ELF-1 (cell line): ENCODE measurements at places on chromosomes 16 and 17.

GRCh38 chr16:31472709-31473203 lies 804 bp downstream of the TGFB1I1 start:
- peak; percentile 86 for DNase-seq

DNA sequence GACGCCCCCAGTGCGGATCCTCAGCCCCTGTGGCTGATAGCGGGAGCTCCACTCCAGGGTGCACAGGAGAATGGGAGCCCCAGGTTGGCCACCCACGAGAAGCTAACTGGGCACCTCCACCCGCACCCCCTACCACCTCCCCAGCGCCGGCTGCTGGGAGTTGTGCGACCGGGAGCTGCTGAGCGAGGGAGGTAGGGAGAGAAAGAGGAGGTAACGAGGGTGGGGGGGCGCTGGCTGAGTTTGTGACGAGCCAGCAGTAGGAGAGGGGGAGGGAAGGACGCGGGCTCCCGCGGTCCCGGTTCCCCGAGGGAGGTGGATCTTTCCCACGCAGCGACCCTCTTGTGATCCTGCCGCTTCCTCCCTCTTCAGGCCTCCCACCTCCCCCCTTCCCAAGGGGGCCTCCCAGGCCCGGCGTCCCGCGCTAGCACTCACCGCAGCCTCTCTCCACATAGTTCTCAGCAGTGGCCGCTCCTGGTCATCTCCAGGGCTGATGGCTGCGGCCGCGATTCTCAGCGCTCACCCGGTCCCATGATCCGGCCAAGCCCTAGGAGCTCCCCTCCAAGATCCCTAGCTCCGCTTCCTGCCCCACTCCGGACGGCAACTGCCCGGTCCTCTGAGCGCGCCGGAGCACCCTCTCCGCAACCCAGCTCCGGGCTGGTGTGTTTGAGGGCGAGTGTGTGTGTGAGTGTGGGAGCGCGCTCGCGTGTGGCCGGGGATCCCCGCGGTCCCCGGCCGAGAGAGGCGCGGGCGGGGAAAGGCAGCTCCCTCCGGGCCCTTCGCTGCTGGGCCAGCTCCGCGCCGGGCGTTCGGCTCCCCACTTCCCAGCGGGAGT lies at the start of gene GRIN2A:
Gene GRIN2A (minus strand): TSS at position 207 of the 832 bp plus-strand sequence. CDS start 2,017 bp downstream, outside the sequence.
- DNase-seq = peak; percentile 59

DNA sequence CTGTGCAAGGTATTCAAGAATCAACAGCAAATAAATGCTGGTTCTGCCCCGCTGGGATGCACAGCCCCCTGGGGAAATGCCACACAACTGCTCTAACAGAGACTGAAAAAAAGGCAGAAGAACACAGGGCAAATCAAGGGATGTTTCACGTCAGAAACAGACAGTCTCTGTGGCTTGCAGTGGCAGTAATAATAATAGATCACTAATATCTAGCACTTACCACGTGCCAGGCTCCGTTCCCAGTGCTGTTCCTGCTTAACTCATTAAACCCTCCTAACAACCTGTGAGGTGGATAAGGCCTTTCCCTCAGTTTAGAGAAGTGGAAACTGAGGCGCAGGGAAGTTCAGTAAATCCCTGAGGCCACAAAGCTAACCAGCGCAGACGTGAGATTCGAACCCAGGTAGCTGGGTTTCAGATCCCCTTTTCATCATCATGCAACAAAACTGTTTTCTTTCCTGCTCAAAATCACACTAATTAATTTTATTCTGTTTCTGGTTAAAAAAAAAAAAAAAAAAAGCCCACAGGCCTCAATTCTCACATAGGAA lies 36.7 kb downstream of the ARHGAP17 start:
- DNase-seq = no peak

- DNase-seq = no peak
Measured at GRCh38 chr16:7653746-7654461, 321.3 kb downstream of the RBFOX1 start.

DNA sequence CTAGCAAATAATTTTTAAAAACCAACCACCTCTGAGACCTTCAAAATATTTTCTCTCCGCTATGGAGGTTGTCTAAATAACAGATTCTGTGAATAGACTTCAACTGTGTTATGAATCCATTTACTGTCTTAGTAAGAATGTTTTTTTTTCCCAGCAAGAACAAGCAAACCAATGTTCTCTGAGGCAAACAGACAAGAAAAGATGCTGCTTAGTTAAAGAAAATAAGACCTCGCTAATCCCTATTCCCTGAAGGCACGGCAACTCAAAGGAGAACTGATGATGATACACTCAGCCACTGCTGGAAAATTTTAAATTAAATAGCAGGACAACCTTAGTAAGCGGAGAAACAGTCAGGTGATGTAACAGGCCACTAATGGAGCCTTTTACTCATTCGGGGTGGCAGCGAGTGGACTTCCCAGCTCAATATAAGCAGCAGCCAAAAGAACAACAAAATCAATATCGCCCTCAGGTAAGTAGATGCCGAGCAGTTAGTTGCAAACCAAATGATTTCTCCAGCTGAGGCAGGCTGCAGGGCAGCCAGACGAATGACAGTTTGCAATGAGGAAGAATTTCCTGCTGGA lies 81.8 kb downstream of the CPPED1 start:
- no peak for DNase-seq

DNA sequence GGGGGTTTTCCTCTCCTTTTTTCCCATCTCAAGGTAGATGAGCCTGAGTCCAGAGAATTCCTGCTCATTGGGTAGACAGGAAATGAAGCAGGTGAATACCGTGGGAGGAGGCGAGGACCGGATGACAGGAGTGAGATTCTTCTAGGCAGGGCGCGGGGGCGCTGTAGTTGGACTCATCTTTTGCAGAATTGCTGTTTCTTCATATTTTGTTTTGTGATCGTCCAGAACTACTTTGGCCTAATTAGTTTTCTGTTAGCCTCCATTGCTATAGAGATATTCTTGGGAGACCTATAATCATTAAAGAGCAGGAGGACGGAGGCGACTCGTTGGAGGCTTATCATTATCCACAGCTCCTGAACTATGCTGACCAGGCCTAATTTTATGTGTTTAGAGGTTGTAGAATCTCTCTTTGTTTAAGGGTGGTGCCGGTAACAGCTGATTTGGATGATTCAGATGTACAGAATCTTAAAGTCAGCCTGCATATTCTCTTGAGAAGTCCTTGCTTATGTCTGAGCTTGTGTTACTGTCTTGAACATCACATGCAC lies 650 bp downstream of the ATP6V0A1 start:
- DNase-seq = peak; percentile 34

GRCh38 chr17:81885454-81885853 lies 5.9 kb downstream of the ALYREF start:
- no peak for DNase-seq

GRCh38 chr17:11495613-11496012 lies 102.7 kb upstream of the DNAH9 start:
- no peak for DNase-seq

DNA sequence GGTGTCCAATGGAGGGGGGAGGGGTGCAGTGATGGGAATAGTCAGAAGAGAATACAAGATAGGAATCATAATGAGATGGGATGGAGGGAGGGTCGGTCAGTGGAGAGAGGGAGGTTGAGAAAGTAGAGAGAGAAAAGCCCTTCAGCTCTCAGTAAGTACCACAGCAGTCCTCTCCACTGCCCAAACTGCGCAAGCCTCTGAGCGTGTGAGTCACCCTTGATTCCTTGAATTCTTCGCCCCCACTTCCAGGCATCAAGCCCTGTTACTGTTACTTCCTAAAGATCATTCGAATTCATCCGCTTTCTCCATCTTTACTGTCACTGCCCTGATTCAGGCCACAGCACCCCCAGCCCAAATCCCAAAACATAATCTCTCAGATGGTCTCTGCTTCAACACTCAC lies 2.5 kb downstream of the GUCY2D start:
- no peak for DNase-seq

GRCh38 chr17:14209215-14209614 lies 27.4 kb downstream of the CDRT15 start:
- DNase-seq = no peak

DNA sequence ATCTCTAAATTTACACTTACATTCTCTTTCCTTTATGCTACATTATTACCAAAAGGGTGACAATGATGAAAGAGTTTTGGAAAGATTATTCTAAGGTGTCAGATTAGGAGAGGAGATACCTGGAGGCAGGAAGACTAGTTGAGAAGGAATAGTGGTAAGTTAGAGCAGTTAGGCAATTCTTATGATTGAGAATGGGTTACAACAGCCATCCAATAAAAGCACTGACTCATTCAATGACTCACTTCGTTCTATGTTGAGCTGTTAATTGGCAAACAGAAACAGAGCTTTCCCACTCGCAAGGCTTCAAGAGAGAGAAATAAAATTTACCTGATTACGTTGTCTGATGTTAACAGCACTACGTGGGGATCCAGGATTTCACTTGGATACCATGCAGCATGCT lies 5.8 kb downstream of the NUP88 start:
- no peak for DNase-seq

GRCh38 chr16:8967132-8967821 lies 3.6 kb upstream of the USP7 start:
- DNase-seq = no peak

DNA sequence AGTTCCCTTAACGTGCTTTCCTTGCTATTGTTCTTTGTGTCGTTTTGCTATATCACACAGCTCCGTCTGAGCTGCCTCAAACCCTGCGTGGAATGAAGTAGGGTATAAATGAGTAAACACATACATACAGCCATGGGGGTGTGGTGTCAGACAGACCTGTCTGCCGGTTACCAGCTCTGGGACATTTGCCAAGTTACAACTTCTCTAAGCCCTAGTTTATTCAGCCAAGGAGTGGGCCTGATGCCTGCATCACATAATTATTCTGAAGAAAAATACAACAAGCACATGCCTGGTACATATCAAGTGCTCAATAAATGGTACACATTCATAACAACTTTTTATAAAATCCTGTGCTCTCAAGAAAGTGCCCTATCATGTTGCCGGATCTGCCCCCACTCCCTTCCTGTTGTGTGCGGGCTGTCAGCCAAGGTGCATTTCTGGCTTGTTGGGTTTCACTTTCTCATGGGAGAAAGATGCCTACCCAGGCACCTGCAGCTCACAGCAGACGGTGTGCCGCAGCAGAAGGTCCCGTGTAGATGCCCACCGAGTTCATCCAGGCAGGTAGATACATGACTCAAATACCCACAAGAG lies 30.5 kb downstream of the SMPD3 start:
- DNase-seq = no peak

DNA sequence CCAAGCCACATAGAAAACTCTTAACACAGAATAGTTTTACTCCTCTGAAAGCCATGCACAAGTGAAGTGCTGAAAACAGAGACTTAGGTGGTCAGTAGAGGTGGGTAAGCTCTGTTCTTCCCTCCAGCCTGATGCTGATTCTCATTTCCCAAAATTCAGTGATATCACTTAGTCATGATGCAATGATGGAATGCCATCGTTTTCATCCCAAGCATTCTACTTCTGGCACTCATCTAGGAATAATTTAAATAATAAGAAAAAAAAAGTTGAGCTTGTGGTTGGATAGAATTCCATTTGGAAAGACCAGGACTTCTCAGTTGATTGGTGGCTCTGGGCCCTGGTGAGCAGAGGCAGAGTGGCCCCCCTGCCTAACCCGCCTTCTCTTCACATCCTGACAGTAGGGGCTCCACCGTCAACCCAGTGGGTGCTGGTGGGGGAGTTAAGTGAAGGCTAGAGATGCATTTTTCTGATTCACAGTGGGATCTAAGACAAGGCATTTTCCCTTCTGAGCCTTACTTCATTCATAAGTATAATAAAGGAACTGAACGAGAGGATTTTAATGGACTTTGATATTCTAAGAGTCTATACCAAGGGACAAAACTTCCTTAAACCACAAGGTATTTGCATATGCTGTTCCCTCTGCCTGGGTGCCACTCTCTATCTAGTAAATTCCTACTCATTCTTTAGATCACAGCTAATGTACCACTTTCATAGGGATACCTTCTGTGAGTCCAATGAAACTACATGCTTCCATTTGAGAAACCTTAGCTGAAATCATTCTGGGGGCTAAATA lies 310.3 kb upstream of the DYNLRB2 start:
- DNase-seq = no peak

GRCh38 chr17:27873746-27874145 lies 19.4 kb downstream of the LYRM9 start:
- no peak for DNase-seq

GRCh38 chr16:50313596-50314478 lies 47.5 kb downstream of the ADCY7 start:
- DNase-seq = peak; percentile 15

DNA sequence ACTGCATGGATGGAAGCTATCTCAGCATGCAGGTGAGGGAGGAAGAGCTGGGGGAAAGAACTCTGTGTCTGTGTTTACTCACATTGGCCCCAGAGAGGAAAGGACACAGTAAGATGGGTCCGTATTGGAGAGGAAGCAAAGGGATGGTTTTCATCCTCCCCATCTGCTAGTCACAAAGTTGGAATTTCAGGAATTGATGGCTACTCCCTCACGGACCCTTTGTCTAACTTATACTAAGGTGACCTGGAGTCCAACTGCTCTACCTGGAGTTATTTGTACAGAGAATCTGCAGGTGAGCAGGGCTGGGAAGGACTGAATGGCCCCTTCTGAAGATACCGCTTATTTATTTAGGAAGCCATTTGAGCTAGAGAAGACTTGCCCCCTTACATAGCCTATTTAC lies 55.1 kb downstream of the WNT3 start:
- DNase-seq = no peak

GRCh38 chr16:3980253-3981111 lies 100.0 kb upstream of the CREBBP start:
- no peak for DNase-seq

GRCh38 chr17:37024181-37024637 lies 75.5 kb downstream of the AATF start:
- peak; percentile 11 for DNase-seq

DNA sequence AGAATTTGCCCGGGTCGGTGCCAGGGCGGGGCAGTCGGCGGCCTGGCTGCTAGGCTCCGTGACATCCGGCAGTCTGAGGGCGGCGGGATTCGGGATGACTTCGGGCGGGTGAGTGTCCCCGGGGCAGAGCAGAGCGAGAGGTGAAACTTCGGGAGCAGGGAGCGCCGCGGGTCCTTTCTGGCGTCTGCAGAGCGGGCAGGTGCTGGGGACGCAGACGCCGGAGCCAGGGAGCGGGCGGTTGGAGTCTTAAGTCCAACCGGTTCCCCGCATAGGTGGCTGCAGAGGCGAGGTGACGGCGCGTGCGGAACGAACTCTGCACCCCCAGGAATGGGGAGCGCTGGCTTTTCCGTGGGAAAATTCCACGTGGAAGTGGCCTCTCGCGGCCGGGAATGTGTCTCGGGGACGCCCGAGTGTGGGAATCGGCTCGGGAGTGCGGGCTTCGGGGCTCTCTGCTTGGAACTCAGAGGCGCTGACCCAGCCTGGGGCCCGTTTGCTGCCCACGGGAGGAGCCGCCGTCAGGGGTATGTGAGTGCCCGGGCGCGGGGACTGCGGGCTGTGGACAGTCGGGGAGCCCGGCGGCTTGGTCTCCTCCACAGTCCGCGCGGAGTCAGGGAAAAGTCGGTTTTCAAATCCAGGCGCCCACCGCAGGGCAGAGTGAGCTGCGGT lies at the start of gene B4GALNT2:
Gene B4GALNT2 (plus strand): TSS at position 71 of the 666 bp plus-strand sequence. CDS start 24 bp downstream, at position 95.
- DNase-seq = peak; percentile 61

- DNase-seq = no peak
Measured at GRCh38 chr16:25018972-25019617, 3.9 kb upstream of the ARHGAP17 start.
